ENCODE measurements at places on chromosomes 6 and 20. TPM values are rescaled to one million over a fixed set of nuclear protein-coding genes. Genes with fewer than 3 reads are reported as not detected.

Gene BEND3
- total RNA-seq = 1.3 TPM

Gene PCED1A
- total RNA-seq = 9.4 TPM

Gene RIMS4
- total RNA-seq = under 0.01 TPM

Gene C20orf141
- not detected for total RNA-seq

Gene TMEM14C
- total RNA-seq = 82.4 TPM

Data from lung microvascular endothelial cell (primary cell).